ENCODE measurements at places on chromosomes 12 and 14.

GRCh38 chr14:65755331-65755730 is 342.8 kb downstream of the FUT8 start:
- DNase-seq: no peak

GRCh38 chr12:7068240-7068993 is 7.9 kb downstream of the C1S start:
- no peak for DNase-seq

- DNase-seq: no peak
Observed at GRCh38 chr14:55158412-55158811, 29.4 kb downstream of the LGALS3 start.

DNA sequence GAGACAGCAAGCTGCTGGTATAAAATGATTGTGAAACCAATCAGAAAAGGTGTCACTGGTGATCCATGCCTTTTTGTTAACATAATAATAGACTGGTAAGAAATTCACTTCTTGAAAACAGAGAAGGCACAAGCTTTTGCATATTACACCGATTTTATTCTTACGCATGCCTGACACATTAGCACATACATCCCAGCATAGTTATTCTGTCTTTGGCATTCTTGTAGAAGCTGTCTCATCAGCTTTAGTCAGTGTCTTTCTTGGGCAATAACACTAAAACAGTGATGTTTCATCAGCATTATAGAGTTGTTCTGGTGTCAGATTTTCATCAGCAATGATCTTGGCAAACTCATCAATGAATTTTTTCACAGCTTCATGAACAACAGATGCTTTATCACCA is 283.4 kb upstream of the TMTC1 start:
- no peak for DNase-seq

GRCh38 chr12:101745481-101745880 is 6.2 kb upstream of the SYCP3 start:
- no peak for DNase-seq

GRCh38 chr14:67653651-67654280 is 20.7 kb downstream of the VTI1B start:
- no peak for DNase-seq

DNA sequence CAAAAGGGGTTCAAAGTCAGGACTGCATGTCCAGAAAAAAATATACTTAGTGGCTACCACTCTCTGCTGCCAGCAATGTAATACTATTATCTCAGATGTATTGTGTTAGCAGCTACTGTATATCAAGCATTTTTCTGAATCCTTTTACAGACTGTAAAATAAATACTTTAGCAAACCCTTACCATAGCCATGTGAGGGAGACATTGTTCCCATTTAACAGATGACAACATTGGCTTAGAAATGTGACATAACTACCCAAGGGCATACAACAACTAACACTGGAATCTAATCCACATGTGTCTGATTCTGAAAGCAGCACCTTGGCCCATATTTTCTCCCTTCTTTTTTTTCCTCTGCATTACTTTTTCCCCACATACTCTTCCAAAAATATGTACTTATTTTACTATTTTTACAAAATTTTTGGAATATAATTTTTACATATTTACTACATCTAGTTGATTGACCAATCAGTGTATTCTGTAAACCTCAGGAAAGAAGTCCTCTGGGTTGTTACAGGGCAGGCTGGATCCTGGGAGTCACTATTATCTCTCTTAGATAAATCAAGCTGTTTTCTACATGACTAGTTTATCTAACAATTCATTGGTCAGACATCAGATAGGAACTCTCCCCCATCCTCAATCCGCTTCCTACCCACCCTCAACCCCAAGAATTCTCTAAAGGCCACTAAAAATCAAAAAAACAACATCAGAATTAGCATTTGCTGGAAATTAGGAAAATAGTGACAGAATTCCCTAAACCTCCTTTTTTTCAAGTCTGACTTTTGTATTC is 154.1 kb downstream of the BTG1 start:
- no peak for DNase-seq

DNA sequence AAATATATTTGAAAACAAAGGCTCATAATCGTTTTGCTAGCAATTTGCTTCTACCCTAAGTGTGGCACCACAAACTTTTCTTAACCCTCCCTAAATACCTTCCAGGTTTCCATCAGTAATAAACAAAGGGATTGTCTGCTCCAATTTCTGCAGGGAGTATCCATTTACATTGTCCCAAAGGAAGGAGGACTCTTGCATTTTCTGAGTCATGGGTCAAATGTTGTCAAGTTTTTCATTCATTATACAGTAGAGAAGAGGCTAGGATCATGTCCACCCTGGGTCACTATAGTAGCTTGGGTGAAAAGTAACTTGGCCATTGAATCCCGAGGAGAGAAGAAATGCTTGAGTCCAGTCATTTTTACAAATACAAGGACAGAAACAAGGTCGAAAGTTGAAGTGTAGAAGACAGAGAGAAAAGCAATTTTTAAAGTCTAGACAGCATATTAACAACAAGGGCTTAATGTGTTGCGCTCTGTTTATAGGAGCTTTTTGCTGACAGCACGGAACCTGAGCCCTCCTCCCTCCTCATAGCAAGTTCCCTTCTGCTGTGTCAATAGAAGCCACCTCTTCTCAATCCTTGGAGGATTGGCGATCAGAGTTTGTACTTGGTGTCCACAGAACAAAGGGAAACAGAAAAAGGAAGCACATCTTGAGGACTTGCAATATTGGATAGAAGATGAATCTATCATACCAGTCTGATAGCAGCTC is 53.1 kb downstream of the TMEM30B start:
- DNase-seq: no peak

- DNase-seq: no peak
Observed at GRCh38 chr12:117818400-117818799, 150.4 kb downstream of the KSR2 start.

GRCh38 chr12:67671892-67672291 is 23.3 kb downstream of the DYRK2 start:
- no peak for DNase-seq

GRCh38 chr12:105206686-105207374 is 29.1 kb downstream of the APPL2 start:
- no peak for DNase-seq

DNA sequence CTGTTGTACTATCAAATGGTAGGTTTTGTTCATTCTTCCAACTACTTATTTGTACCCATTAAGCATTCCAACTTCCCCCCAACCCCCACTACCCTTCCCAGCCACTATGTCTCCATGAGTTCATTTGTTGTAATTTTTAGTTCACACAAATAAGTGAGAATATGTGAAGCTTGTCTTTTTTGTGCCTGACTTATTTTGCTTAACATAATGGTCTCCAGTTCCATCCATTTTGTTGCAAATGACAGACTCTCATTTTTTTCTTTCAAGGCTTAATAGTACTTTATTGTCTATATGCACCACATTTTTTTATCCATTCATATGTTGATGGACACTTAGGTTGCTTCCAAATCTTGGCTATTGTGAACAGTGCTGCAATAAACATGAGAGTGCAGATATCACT is 86.2 kb downstream of the ALG10B start:
- no peak for DNase-seq

- no peak for DNase-seq
Observed at GRCh38 chr12:26872625-26873024, 39.6 kb upstream of the ITPR2 start.

GRCh38 chr12:19546611-19547162 is 107.4 kb downstream of the AEBP2 start:
- DNase-seq: no peak

DNA sequence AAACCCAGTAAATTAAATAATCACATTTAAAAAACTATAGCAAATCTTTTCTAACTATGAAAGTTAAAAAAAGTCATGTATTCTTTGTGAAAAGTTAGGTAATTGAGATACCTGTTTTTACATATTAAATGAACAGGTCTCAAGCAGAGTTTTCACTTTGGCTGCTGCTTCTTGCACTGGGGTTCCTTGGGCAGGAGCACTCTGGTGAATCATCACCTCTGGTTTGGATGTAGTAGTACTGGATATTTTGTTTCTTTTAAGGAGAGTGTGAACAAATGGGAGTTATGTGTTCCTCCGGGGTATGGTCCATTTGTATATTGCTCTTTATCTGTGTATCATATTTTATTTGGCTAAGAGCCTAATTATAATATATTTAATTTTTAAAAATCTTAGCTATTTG is 82.7 kb downstream of the FUT8 start:
- DNase-seq: no peak

- no peak for DNase-seq
Observed at GRCh38 chr12:96882862-96883261, 24.2 kb upstream of the NEDD1 start.

DNA sequence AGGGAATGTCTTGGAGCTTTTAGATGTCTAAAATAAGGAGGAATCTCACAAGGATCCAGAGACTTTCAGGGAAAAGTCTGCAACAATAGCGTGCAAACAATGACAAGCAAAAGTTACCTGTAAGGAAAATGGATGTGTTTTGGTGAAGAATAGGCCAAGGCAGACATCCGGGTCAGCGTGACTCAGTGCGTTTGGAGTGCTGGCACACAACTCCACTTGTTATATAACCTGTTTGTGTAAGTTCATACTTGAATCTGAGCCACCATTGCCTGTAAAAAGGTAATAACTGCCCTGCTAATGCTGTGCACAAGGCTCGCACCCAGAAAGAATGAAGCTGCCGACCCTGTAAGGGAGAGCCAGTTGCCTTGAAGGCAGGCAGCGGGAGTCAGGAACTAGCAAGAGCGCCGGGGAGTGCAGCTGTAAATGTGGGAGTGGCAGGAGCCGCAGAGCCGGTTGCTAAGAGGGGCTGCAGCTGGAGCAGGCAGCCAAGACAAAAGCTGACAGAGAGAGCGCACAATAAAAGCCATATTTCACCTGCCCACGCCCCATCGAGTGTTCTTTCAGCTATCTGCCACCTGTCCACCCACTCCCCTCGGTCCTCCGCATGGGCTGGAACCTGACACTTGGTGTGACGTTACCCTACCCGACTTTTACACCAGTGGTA is 638.5 kb upstream of the MIS18BP1 start:
- no peak for DNase-seq

GRCh38 chr12:132427174-132427768 is 62.7 kb upstream of the FBRSL1 start:
- no peak for DNase-seq

DNA sequence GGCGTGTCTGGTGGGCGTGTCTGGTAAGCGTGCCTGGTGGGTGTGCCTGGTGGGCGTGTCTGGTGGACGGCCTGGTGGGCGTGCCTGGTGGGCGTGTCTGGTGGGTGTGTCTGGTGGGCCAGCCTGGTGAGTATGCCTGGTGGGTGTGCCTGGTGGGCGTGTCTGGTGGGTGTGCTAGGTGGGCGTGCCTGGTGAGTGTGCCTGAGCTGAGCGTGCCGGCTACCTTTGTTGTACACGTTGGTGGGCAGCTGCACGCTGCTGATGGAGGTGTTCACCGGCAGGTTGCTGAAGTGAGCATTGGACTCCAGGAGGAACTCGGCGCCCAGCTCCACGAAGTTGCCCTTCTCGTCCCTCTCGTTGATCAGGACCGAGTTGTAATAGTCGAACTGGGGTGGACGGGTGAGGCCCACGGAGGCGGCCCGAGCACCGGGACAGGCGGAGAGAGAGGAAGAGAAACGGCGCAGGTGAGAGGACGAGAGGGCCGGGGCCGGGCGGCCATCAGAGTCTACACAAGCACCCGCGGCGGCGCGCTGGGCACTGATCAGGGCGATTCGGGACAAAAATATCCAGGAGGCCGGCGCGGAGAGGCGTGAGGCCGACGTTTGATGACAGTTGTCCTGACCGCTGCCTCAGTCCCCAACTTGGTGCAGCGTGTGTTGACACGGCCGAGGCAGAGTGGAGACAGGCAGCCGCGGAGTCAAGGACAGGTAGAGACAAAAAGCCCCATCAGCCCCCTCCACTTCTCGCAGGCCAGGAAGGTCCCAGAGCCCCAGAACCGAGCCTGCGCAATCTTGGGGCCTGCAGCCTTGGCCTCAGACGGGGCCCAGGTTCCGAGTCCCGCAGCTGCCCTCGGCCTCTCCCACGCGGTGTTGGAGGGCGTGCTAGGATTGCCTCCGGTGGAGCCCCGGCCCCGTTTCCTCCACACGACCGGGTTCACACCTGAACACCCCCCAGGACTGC is 10.5 kb downstream of the CACNA2D4 start:
- no peak for DNase-seq

- no peak for DNase-seq
Observed at GRCh38 chr12:39632670-39633069, 13.1 kb upstream of the ABCD2 start.

- DNase-seq: no peak
Observed at GRCh38 chr12:96471368-96472050, 17.9 kb upstream of the CFAP54 start.

DNA sequence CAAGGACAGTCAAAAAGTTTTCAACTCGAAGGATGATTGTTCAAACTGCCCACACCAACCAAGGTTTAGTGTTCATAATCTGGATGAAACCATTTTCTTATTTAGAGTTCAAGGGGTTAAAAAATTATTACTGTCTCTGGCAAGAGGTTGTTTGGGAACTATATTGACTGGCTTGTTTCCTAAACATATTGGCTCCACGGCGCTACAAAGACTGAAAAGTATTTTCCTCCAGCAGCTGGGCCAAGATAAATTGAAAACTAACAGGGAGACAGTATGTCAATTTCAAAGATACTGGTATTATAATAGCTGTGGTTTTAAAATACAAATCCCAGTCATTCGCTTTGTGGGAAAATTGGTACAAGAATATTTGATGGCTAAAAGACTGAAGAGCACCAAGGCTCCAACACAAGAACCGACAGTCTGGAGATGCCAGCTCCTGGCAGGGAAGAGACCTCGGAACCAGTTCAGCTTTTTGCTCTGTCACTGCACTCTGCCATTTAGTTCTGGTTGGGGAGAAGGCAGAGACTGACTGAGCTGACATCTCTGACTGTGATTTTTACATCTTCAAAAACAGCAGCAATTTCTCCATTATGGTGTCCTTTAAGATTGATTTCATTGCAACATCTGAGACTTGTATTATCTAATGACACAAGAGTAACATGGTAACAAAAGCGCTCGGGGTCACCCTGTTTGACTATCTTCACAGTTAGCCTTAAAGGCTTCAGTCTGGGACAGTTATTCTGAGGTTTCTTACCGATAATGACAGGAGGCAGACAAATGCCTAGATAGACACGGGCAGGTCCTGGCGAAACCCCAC is 62.0 kb downstream of the ST8SIA1 start:
- no peak for DNase-seq

- DNase-seq: no peak
Observed at GRCh38 chr12:108573317-108573716, 10.9 kb downstream of the ISCU start.

DNA sequence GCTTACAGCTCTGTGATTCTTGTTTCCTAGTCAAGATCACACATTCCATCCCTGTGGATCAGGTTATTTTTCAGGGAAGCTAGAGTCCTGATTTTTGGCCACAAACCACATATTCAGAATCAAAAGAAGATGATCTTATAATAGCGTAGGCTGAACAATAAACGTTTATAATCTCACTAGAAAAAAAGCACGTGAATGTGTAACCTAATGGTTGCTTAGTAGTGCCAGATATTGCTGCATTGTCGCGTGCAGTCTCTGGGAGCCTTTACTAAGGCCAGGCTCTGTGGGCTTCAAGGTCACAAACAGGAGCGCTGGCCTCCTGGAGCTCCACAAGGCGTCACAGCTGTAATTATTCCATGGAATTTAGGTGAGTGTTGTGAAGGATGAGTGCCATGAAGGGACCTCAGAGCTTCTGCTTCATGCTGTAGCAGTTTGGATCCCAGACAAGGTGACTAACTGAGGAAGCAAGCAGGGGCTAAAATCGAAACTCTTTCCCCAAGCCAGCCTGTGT is 17.4 kb downstream of the CDKN1B start:
- DNase-seq: no peak

- DNase-seq: no peak
Observed at GRCh38 chr12:50123203-50123602, 11.2 kb downstream of the COX14 start.

Measured in activated CD8-positive, alpha-beta memory T cell treated with anti-CD3 and anti-CD28 coated beads for 4 hours (primary cell).